ENCODE measurements at places on chromosomes 2 and 18. TPM values are rescaled to one million over a fixed set of nuclear protein-coding genes. Genes with fewer than 3 reads are reported as not detected.

The NLRC4 gene
- not detected for total RNA-seq

The DYSF gene
- total RNA-seq = 10.6 TPM

The CABYR gene
- 32.4 TPM for total RNA-seq

The IL1R2 gene
- 3.8 TPM for total RNA-seq

The NT5DC4 gene
- total RNA-seq = 6.1 TPM

The MRO gene
- not detected for total RNA-seq

The UGT1A4 gene
- 73.6 TPM for total RNA-seq

The DPP4 gene
- 0.35 TPM for total RNA-seq

The PSTPIP2 gene
- not detected for total RNA-seq

The SLC5A7 gene
- not detected for total RNA-seq

The DNAJC27 gene
- total RNA-seq = 5.1 TPM

The CYS1 gene
- total RNA-seq = 0.43 TPM

The SERPINB4 gene
- total RNA-seq = not detected

The CCL20 gene
- total RNA-seq = not detected

The UGT1A7 gene
- total RNA-seq = 20.3 TPM

The ABCG5 gene
- total RNA-seq = not detected

The SLC11A1 gene
- total RNA-seq = 0.35 TPM

The CABLES1 gene
- 10.0 TPM for total RNA-seq

The ZNF396 gene
- total RNA-seq = 2.0 TPM

The KIAA1328 gene
- 6.5 TPM for total RNA-seq

The VPS4B gene
- total RNA-seq = 59.7 TPM

The AMER3 gene
- not detected for total RNA-seq

The LONRF2 gene
- not detected for total RNA-seq

The SLC40A1 gene
- total RNA-seq = 8.0 TPM

The ANKRD30BL gene
- not detected for total RNA-seq

The FEV gene
- total RNA-seq = not detected

The UBXN4 gene
- total RNA-seq = 75.6 TPM

The RFX8 gene
- not detected for total RNA-seq

The PCARE gene
- not detected for total RNA-seq

The ASPRV1 gene
- 0.30 TPM for total RNA-seq

The EVX2 gene
- total RNA-seq = not detected

The PLB1 gene
- total RNA-seq = 1.7 TPM

The ARHGAP25 gene
- total RNA-seq = not detected

The COBLL1 gene
- 8.0 TPM for total RNA-seq

All from PC-9 (cell line).